ENCODE measurements at places on chromosomes 6 and 20. TPM values are rescaled to one million over a fixed set of nuclear protein-coding genes. Genes with fewer than 3 reads are reported as not detected.

EPPIN gene
- total RNA-seq: not detected

DNAH8 gene
- total RNA-seq: not detected

TTBK1 gene
- 1.4 TPM for total RNA-seq

FGD2 gene
- 292 TPM for total RNA-seq

OR2J1 gene
- total RNA-seq: not detected

SLC24A3 gene
- total RNA-seq: 4.5 TPM

CCDC28A gene
- total RNA-seq: 24.8 TPM

INSM1 gene
- not detected for total RNA-seq

LAMA4 gene
- total RNA-seq: 10.0 TPM

TRERF1 gene
- total RNA-seq: 28.1 TPM

TSBP1 gene
- not detected for total RNA-seq

MYBL2 gene
- total RNA-seq: 2.2 TPM

CRISP3 gene
- total RNA-seq: not detected

RAMACL gene
- 1.1 TPM for total RNA-seq

TRAPPC3L gene
- total RNA-seq: not detected

PLN gene
- 16.8 TPM for total RNA-seq

TMEM74B gene
- 23.5 TPM for total RNA-seq

BMP7 gene
- not detected for total RNA-seq

TMX4 gene
- 15.7 TPM for total RNA-seq

SLC26A8 gene
- total RNA-seq: not detected

SLC32A1 gene
- not detected for total RNA-seq

PNRC1 gene
- 102 TPM for total RNA-seq

TTLL9 gene
- total RNA-seq: not detected

GNL1 gene
- total RNA-seq: 26.6 TPM

TJAP1 gene
- total RNA-seq: 52.9 TPM

CPNE5 gene
- total RNA-seq: 0.35 TPM

PPP1R14C gene
- 4.4 TPM for total RNA-seq

SRMS gene
- not detected for total RNA-seq

MDFI gene
- total RNA-seq: not detected
